Stimulated activated CD4-positive, alpha-beta T cell treated with anti-CD3 and anti-CD28 coated beads, Interleukin-2, amount 100 ng/mL, for 48 hours (primary cell): ENCODE measurements at places on chromosomes 16 and 17.

DNA sequence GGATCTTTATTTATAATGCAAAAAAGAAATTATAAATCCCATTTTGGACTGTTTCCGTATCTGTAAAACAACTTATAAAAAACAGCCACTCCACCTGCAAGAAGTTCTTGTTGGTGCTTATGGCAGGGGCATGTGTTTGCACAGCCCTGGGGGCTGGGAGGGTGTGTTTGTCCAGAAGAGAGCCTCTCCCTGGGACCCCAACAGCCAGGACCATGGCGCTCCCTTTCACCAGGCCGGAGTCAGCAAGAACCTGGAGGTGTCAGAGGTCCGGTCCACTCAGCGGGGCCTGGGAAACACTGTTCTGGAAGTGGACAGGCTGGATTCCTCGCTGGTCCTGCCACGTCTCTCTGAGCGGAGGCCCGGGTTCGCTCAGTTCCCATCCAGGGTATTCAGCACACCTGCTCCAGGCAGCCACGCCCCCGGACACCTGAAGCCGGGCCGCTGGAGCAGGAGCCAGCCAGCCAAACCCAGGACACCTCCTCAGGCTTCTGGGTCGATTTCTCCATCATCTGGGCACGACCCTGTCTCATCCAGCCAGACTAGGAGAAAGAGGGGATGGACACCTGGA lies 18.9 kb upstream of the GINS2 start:
- DNase-seq, result no peak

DNA sequence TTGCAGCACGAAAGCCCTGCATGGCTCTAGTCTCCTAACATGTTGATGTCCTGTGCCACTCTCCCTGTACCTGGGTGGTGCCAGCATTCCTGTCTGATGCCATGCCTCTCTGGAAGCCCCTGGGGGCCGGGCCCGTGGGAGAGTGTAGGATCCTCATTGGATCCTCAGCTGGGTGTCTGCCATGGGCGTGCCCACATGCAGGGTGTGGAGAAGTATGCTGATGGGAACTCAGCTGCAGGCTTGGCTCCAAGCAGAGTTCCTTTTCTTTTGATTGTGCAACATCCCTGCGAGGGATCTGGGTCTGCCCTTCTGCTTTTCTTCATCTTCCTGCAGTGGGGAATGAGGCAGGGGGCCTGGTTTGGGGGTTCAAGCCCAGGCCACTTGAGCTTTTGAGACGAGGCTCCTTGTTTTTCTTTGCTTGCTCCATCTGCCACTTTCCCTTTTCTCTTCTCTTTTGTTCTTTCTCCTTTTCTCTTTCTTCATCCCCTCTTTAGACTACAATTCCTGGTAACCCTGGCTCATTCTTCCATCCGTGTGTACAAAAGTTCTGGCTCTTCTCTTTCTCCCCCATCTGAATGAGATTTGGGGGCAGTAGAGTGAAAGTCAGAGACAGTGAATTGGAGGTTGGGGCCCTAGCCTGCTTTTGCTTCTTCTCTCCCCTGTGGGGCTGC lies 32.9 kb downstream of the KSR1 start:
- DNase-seq, result no peak

DNA sequence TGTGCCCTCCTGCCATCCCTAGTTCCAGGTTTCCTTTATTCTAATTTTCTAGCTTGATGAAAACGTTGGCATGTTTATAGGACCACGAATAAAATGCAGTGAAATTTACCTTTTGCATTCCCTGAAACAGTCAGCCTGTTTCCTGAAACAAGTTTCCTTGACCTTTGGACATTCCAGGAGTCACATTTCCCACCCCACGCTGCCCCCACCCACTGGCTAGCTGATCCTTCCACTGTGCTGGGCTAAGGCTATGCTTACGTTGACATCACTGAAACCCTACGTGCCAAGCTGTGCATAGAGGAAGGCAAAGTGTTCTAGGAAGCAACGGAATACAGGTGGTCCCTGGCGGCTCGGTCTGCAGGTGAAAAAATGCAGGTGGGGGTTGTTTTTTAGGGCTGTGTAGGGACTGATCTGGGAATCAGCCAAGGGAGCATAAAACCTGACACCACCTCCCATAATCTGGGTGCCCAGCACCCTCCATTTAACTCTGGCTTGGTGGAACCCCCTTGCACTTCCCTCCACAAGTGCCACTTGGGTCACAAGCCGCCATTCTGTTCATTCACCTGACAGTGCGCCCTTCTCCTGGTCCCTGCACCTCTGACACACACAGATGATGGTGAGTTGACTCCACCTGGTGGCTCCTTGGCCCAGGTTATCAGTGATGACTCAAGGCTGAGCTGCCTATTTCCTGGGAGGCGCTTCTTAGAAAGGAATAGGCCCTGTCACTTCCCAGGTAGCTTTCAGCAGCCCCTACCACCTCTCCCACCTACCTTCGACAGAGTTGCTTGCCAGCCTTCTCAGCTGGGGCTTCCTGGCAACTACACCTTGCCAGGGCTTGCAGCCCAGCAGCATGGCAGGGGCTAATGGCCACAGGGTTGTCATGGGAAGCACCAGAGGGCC lies 83.7 kb downstream of the N4BP1 start:
- no peak for DNase-seq

GRCh38 chr16:56436258-56436657 lies 10.9 kb upstream of the AMFR start:
- no peak for DNase-seq

DNA sequence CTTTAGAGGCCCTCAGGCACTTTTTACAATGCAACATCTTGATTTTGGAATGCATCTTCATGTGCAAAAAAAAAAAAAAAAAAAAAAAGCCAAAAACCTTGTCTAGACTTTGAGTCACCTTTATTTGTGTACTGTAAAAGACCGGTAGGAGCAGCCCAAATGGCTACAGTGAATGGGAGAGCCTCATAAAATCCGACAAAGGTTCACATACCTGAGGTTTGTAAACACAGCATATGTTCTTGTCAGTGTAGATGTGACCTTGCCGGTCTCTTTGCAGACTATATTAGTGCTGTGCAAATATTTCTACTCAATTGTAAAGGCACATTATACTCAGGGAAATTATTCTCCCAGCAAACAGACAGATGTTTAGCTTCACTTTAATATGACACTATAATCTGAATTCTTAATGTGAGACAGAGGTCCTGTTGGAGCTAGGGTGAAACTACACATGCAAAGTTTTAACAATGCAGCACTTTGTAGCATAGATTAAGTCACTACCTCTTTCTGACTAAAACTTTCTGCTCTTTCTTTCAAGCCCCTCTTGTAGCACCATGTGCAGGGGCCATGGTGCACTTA lies 211.3 kb downstream of the CA10 start:
- DNase-seq, result no peak

DNA sequence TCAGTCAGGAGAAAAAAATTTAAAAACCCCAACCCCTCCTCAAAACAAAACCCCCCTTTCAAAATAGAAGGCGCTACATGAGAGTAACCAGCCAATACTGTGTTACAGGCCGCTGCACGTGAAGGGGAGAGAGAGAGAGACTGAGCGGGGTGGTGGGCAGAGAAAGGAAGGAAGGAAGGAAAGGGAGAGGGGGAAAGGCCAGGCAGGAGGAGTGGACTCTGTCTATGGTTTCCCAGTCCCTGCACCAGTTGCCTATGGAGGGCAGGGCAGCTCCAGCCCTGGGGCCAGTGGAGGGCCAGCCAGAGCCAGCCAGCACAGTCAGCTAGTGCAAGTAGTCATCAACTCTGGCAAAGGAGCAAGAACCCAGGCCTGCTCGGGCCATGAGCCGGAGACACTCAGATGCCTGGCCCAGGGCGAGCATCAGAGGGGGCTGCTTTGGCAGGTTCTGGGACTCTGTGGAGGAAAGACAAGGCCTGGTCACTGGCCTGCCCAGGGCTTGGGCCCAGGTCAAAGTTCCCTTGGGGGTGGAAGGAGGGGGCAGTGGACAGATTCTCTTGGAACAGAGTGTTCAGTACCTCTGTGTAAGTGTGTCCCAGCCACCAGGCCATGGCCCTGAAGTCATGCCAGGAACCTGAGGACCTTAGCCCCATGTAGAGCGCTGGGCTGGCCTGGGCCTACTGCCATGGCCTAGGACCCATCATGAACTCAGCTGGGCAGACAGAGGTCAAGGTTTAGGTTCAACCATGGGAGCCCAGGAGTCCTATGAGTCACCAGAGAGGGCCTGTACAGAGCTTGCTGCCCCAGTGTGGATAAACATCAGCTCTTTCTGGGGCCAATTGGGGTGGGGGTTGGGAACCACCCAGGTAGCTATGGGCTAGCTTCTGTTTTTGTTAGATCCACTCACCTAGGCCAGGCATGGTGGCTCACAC lies 7.3 kb upstream of the GFOD2 start:
- DNase-seq, result no peak

GRCh38 chr16:84726079-84726668 lies 26.4 kb downstream of the USP10 start:
- DNase-seq, result peak; percentile 86

- DNase-seq, result no peak
Observed at GRCh38 chr16:77724174-77724573, 1.9 kb downstream of the NUDT7 start.
